ENCODE measurements at places on chromosomes 4 and X. TPM values are rescaled to one million over a fixed set of nuclear protein-coding genes. Genes with fewer than 3 reads are reported as not detected.

The SMARCA5 gene
- total RNA-seq = 44.8 TPM

The MOSPD2 gene
- total RNA-seq = 35.7 TPM

The SULT1B1 gene
- 0.59 TPM for total RNA-seq

The CNKSR2 gene
- total RNA-seq = 2.4 TPM

The CLCN4 gene
- 1.6 TPM for total RNA-seq

The GPRASP1 gene
- 3.7 TPM for total RNA-seq

The SYTL4 gene
- total RNA-seq = 35.9 TPM

The ASB5 gene
- not detected for total RNA-seq

The GABRE gene
- total RNA-seq = 41.3 TPM

The SLC6A14 gene
- not detected for total RNA-seq
